ENCODE measurements at places on chromosomes 4 and X.

DNA sequence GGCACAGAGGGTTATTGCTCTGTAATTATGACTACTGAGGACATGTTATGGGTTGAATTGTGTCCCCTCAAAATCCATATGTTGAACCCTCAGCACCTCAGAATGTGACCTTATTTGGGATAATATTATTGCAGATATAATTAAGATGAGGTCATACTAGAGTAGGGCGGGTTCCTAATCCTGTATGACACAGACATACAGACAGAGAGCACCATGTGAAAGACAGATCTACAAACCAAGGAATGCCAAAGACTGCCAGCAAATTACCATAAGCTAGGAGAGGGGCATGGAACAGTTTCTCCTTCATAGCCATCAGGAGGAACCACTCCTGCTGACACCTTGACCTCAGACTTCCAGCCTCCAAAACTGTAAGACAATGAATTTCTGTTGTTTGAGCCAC, 115.2 kb upstream of the OTUD4 start:
- DNase-seq: no peak

DNA sequence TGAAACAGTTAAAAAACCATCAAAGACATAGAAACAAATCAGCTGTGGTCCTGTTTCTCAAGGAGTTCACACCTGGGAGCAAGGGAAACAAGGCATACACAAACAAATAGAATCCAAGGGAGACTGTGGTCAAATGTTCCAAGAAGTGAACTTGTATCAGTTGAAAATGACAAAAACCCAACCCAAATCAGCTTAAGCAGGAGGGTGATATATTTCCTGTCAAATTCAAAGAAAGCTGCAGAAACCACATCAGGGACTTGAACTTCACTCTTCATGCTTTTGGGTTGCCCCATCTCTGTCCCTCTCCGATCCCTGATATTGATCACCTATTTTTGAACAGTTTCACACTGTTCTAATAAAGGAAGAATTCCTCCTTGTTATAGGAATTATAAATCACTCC, 148.6 kb upstream of the FMR1 start:
- no peak for DNase-seq

DNA sequence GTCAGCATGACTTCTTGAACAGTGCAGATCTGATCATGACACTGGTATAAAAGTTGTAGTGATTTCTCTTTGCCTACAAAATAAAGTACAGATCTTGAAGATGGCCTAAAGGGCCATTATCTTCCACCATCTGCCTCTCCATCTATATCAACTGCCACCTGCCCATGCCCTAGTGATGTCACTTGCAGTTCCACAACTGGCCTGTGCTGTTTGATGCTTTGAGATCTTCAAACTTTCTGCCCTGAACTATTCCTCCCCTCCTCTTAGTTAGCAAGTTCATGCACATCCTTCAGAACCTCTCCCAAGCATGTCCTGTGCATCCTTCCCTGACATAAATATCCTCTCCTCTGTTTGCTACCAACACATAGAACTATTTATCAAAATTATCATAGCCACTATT, 217.0 kb downstream of the SOWAHB start:
- DNase-seq: no peak

GRCh38 chr4:147981305-147981704, 249.4 kb downstream of the ARHGAP10 start:
- DNase-seq: no peak
